ENCODE measurements at places on chromosomes 5 and 9.

GRCh38 chr9:120926397-120926928, at the start of gene TRAF1:
TRAF1 (minus strand) TSS chr9:120926796; CDS start chr9:120926075, 721 bp downstream.
- no peak for DNase-seq

GRCh38 chr5:72188166-72188565, 80.9 kb downstream of the MAP1B start:
- DNase-seq = no peak

DNA sequence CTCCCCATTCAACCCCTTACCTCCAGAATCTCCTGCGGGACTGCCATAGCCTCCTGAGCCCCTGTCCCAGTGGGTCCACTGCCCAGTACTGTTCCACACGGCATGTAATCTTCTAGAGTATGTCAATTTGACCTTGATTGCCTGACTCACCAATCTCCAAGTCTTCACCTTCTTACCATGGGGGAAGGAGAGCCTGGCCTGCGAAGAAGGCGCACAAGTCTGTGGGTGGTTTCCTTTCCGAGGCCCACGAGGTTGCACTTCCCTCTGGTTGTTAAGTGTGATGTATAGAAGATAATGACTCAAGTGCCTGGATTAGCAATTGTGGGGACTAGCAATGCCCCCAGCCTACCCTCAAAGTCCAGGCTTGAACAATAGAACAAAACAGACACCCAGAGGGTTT, 8.1 kb upstream of the TENT4A start:
- peak; percentile 74 for DNase-seq

DNA sequence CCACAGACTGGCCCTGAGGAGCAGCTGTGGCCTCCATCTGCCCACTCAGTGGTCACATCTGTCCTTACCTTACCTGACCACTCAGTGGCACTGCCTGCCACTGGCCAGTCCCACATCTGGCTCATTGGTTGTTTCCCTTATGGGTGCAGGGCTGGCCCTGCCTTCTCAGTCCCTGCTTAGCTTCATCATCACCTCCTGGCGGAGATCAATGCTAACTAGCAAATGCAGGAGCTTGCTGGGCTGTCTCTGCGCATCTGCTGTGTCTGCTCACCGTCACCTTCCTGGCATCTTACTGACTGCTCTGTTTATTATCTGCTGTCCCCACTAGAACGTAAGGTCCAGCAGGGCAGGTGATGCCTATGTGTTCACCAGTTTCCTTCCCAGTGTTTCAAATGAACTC, 356.9 kb downstream of the SEMA5A start:
- DNase-seq = no peak

DNA sequence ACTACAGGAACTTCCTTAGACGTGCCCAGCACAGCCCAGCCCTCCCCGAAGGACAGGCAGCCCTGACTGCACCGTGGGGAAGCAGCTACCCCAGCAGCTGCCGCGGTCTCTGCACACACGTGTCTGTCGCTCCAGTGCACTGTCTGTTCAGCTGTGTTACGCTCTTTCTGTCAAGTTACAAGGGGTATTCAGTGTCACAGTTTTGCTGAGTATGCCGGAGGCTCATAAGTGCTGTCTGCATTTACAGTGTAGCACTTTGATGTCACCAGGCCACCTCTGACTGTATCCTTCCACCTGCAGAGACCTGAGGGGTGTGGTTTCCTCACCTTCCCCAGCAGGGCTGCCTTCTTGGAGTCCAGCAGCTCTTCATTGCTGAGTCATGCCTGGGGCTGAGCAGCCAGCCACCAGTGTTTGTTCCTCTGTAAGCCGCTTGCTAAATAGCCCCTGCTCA, 126.8 kb downstream of the EHMT1 start:
- peak; percentile 74 for DNase-seq

DNA sequence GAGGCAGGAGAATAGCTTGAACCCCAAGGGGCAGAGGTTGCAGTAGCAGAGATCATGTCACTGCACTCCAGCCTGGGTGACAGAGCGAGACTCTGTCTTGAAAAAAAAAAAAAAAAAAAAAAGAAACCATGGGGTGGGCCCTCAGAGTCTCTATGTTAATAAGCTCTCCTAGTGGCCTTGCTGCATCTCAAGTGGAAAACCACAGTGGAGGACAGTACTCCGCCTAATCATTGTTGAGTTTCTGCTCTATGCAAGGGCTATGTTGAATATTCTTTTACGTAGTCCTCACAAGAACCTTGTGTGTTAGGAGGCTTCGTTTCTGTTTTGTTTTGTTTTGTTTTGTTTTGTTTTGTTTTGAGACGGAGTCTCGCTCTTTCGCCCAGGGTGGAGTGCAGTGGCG, 48.9 kb downstream of the TJP2 start:
- no peak for DNase-seq

DNA sequence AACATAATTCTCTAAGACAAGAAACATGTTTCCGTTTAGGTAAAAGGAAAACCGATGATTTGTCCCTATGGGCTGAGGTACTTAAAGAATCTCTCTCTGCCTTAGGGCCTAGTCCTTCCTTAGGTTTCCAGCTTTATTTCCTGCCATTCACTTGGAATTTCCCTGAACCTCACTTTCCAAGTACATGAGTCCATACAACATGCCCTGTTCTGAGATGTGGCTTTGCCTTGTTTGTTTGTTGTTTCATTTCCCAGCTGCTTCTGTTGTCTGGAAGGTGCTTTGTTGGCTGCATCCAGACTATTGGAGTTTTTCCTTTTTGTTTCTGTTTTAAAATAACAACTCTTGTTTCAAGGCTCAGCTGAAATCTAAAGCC, 95.2 kb downstream of the ALDH1A1 start:
- DNase-seq = no peak

DNA sequence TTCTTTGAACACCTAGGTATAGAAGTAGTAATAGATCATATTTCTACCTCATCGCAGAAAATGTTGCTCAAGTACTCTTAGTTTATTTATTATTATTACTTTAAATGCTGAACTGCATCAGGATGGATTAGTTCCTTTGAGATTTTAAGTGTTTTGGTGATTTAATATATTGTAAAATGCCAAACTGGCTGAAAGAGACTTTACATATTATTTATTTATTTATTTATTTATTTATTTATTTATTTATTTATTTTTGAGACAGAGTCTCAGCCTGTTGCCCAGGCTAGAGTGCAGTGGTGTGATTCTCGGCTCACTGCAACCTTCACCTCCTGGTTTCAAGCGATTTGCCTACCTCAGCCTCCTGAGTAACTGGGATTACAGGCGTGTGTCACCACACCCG, 42.3 kb downstream of the LMNB1 start:
- no peak for DNase-seq

GRCh38 chr5:96896276-96896675, 20.0 kb downstream of the ERAP2 start:
- no peak for DNase-seq

- no peak for DNase-seq
Measured at GRCh38 chr9:107782789-107783188, 293.2 kb upstream of the KLF4 start.

- no peak for DNase-seq
Measured at GRCh38 chr5:61313960-61314681, 17.9 kb upstream of the ZSWIM6 start.

- no peak for DNase-seq
Measured at GRCh38 chr5:153816870-153817269, 221.8 kb downstream of the FAM114A2 start.

DNA sequence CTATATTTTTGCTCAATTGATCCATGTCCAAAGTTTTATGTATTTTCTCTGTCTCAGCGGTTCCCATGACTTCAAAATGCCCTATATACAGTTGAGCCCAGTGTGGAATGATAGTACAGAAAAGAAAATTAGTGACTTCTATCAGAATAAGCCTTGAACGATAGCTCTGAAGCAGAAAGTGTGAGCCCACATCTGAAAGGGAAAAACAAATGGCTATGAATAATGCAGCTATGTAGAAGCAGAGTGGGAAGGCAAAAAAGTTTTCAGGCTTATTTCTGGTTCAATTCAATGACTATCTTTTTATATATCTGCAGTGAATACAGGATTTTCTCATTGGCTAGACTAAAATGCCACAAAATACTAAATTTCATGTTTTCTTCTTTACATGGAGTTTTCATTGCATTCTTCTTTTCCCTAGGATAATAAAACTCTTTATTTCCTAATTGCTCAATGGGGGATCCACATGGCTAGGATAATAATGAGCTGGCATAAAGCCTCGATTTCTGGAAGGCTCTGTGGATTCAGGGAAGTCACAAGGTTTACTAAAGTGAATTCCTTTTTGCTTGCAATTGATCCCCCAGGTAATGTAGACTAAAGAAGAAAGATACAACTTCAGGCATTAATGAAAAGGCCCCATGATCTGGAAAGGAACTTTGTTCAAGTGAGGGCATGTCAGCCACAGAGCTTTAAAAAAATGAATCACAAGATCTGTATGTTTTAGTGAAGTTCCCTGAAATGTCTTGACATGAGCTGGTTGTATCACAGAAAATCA, 377.0 kb upstream of the RIOK2 start:
- DNase-seq = no peak

DNA sequence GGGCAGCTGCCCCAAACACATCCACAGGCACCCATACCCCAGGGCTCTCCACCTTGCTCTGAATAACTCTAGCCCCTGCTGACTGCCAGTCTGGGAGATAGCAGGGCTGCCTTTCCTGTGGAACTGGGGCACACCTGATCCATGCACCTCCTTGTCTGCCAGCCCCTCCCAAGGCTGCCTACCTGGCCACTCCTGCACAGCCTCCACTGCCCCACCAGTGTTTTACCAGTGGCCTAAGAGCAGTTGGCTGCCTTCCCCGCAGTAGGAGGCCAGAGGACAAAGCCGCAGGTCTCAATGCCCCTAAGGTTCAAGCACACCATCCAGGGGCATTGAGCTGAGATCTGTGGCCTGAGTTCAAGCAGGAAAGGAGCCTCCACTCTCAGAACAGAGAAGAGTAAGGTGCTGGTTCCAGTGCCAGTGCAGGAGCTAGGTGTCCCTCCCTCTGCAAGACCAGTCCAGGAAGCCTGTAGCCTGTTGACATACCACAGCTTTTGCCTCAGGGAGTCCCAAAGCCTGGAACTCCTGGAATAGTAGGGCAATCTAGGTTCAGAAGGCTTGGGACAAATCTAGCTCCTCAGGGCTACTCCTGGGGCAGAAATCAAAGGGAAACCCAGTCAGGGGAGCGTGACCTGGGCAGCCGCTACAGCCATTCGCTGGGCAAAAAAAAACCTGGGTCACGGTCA, 514.5 kb upstream of the PTGER4 start:
- no peak for DNase-seq

GRCh38 chr9:7360513-7360912, 439.1 kb downstream of the DMAC1 start:
- DNase-seq = no peak

DNA sequence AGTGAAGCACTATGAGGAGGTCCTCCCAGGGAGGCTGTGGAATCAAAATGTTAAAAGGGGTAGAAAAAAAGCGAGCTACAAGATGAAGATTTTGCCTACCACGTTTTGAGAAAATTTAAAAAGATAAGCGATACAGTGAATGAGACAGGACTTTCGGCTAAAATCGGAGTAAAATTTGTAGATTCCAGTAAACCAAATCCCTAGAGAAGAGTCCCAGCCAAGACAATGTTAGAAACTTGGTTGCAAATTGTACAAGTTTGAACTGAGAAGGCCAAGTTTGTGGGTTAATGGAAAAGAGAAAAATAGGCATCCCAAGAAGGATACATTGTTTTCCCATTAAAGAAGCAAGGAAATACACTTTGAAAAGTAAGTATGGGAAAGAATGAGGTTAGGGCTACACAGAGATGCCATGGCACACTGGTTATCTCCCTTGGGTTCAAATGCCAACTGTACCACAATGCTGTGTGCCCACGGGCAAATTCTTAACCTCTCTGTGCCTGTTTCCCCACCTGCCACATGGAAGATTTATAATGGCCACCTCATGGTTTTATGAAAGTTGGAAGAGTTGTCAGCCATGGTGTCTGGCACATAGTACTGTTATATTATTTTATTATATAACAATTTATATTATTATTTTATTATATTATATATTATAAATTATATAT, 16.2 kb upstream of the MGAT1 start:
- DNase-seq = no peak

DNA sequence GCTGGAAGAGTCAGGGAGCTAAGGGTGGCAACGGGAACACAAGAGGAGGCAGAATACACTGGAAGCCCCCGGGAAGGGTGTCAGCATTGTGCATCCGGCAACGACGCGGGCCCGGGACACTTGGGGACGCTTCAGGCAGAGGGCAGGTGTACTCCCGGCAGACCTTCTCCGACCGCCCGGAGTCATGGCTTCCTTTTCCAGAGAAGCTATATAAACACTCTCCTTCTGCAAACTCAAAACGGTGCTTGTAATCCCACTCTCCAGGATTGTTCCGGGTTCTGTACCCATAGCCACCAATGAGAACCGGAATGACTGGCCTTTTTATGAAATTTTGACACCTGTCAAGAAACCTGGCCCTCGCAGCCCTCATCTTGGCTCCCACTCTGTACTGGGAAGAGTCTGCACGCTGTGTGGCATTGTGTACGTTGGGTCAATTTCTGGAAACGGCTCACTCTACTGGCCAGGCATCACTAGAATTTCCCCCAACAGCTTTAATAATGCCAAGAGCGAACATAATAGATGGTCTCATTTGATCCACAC, 462 bp upstream of the MCC start:
- no peak for DNase-seq

DNA sequence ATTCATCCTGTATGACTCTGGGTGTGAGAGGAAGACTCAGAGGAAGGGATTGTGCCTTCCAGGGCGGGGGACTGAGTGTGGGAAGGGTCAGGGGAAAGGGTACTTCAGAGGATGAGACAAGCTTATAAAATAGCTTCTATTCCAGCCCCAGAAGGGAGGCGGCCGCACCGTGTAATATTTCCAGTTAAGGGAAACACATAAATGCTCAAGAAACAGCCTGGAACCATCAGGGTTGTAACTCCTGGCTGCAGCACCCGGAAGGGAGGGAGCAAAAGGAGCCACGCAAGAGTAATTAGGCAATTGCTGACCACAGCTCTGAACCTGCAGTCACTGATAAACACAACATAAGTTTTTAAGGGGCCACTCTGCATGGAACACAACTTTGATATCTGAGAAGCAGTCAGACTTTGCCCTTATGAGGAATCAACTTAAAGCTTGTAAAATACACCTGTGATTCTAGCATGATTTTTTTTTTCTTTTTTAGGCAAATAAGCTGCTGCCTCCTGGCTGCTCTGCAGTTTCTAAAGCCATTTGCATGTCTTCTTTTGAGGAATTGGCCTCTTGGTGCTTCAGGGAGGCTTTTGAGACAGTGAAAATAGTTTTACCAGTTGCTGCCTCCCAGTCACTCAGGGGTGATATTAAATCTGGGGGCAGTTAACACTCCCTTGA, 382.7 kb downstream of the ENC1 start:
- no peak for DNase-seq

GRCh38 chr9:82327641-82328040, 339.1 kb downstream of the SPATA31D1 start:
- no peak for DNase-seq

- no peak for DNase-seq
Measured at GRCh38 chr5:137287569-137287968, 211.6 kb downstream of the SPOCK1 start.

All from GM13976 (cell line).